ENCODE measurements at places on chromosomes 1 and 21. TPM values are rescaled to one million over a fixed set of nuclear protein-coding genes. Genes with fewer than 3 reads are reported as not detected.

Gene GJB4
- 0.05 TPM for total RNA-seq

DNA sequence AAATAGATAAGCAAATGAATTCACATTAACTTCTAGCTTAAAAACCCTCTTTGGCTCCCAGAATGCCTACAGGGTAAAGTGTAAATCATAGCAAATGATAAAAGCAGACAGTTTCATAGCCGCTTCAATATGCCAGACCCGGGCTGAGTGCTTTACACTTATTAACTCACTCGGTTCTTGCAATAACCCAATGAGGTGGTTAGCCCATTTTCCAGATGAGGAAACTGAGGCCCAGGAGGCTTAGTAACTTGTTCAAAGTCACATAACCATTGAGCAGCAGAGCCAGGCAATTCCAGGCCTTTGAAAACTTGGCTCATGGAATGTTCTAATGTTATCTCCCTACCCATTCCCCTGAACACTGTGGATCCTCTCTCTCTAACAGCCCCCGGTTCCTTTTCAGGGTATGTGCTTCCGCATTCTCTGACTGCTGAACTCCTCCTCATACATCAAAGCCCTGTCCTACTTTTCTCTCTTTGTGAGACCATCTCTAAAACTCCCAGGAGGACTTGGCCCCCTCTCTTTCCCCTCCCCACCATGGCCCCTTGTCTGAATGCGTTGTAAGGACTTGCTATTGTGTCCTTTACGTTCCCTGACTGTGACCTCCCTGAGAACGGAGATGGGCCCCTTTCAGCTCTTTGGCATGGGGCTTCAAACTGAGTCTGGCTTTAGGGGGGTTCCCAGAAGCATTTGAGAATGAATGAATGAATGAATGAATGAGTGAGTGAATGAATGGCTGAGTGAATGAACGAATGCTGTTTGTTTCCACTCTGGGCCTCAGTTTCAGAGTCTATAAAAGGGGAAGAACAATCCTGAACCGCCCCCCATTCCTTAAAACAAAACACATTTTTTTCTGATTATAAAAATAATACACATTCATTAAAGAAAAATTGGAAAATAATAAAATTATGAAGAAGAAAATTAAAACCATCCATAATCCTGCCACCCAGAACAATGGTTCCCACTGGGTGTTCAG lies 15.6 kb upstream of the RUNX3 start:
- DNase-seq, result no peak

DNA sequence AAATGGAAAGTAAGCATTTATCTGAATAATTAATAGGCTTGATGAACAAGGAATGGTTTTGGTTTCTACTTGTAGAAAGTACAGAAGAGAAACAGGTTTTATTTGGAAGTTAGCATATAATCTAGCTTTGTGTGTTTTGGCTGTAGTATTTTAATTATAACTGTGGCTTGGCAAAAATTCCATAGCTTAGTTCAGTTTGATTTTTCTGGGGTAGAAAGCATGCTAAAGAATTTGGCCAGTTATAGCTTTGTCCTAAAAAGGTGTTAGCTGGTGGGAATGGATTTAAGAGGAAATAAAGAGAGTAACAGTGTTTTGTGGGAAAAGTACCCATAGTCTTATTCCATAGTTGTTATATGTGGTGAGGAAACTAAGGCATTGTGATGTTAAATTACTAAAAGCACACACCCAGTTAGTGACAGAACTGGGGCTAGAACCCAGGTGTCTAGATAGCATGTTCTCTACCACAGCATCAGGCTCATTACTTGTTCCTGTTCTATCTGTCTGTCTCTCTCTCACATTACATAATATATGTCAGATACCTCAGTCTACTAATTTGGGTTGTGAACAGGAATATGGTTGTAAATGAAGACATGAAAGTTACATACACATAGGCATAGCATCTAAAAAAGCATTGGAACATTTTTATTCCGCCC lies 55.0 kb downstream of the MPZL1 start:
- DNase-seq, result no peak

DNA sequence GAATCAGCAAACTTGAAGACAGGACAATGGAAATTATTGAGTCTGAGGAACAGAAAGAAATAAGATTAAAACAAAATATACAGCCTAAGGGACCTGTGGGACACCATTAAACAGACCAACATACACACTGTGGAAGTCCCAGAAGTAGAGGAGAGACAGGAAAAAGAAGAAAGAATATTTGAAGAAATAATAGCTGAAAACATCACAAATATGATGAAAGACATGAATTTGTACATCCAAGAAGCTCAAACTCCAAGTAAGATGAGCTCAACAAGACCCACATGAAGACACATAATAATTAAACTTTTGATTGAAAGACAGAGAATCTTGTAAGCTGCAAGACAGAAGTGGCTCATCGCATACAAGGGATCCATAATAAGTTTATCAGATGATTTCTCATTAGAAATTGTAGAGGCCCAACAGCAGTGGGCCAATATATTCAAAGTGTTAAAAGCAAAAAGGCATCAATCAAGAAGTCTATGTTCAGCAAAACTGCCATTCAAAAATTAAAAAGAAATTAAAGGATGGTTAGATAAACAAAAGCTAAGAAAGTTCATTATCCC lies 311.3 kb upstream of the ADGRL2 start:
- no peak for DNase-seq

Gene PLA2G5
- not detected for total RNA-seq

DNA sequence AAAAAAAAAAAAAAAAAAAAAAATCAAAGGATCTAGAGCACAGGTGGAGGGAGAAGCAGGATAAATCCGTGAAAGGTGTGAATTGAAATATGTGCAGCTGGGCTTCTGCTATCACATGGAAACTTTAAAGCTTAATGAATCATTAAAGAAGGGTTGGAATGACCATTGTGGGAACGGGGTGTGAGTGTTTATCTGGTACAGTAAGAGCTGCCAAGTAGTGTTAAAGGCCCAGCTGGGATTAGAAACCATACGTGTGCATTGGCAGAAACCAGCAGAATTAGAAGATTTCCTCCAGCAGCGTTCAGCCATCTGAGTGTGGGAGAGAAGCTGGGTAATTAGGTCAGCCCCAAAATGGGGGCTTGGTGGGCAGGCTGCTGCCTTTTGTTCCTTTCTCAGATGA lies 13.5 kb downstream of the FALEC start:
- no peak for DNase-seq

DNA sequence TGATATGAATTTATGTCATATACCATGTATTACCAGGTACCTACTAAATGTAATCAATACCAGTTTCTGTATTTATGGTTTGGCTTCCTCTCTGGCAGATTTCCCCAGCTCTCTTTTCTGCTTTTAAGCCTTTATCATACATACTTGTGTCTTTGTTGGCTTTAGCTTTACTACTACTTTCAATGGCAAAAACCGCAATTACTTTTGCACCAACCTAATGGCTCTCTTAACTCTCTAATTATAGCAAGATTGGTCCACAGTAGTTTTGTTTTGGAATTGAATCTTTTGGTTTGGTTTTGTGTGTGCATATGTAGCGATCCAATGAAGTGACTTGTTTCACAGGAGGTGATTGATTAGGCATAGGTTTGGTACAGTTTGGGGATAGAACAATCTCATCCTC lies 93.6 kb downstream of the ATG4C start:
- DNase-seq, result no peak

GRCh38 chr1:47323599-47324031 lies 9.7 kb upstream of the STIL start:
- DNase-seq, result no peak

Gene ADAMTS5
- total RNA-seq, result 0.34 TPM

Gene C1orf146
- total RNA-seq, result not detected

GRCh38 chr1:230464671-230465070 lies 38.5 kb upstream of the PGBD5 start:
- DNase-seq, result no peak

GRCh38 chr1:234990874-234991801 lies 137.5 kb downstream of the TOMM20 start:
- DNase-seq, result no peak

GRCh38 chr1:37650721-37651120 lies 16.0 kb upstream of the RSPO1 start:
- no peak for DNase-seq

GRCh38 chr1:218377143-218377660 lies 32.1 kb downstream of the TGFB2 start:
- peak; percentile 65 for DNase-seq

- no peak for DNase-seq
These were observed 26.6 kb downstream of the TMEM51 start for GRCh38 chr1:15180189-15180588.

Gene TTC22
- total RNA-seq, result not detected

DNA sequence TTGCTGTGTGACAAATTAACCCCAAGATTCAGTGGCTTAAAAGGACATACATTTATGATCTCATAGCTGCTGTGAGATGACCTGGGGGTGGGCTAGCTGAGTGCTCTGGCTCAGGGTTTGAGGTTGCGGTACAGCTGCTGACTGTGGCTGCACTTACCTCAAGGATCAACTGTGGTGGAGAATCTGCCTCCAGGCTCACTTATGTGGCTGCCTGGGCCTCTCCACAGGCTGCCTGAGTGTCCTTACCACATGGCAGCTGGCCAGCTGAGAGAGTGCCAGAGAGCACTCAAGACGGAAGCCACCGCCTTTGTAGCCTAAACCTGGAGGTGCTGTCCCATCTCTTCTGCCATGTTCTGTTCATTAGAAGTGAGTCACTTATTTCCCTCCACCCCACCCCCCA lies 5.7 kb downstream of the LRRC71 start:
- peak; percentile 36 for DNase-seq

- DNase-seq, result no peak
These were observed 1519.1 kb downstream of the BRINP3 start for GRCh38 chr1:188958461-188959115.

DNA sequence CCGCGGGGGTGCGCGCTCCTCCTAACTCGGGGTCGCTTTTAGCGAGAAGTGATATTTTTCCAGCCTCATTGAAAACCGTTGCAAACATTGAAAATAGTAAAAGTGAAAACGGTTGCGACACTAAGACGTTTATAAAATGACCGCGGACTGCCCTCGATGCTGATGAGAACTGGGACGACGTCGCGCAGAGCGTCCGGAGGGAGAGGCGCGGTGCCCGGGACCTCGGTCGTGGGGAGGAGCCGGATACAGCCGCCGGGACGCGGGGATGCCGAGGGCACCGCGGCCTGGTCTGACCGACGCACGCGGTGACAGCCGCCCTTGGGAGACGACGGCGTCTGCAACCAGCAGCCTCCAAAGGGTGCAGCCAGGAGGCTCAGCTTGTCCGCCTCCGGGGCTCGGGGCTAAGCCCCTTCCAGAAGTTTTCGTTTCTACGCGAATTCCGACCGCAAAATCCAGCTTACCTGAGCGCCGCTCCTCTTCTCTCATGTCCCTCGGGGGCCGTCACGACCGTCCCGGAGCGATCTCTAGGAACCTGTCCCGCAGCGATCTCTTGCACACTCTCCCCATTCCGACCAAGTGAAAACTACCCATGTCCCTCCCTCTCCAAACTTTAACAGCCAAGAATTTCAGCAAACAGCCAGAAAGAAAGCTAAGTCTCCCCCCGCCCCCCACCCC lies 144.4 kb upstream of the ETS2 start:
- DNase-seq, result peak; percentile 6

Gene UQCRHL
- total RNA-seq, result 3.4 TPM

Gene SLAMF9
- not detected for total RNA-seq

DNA sequence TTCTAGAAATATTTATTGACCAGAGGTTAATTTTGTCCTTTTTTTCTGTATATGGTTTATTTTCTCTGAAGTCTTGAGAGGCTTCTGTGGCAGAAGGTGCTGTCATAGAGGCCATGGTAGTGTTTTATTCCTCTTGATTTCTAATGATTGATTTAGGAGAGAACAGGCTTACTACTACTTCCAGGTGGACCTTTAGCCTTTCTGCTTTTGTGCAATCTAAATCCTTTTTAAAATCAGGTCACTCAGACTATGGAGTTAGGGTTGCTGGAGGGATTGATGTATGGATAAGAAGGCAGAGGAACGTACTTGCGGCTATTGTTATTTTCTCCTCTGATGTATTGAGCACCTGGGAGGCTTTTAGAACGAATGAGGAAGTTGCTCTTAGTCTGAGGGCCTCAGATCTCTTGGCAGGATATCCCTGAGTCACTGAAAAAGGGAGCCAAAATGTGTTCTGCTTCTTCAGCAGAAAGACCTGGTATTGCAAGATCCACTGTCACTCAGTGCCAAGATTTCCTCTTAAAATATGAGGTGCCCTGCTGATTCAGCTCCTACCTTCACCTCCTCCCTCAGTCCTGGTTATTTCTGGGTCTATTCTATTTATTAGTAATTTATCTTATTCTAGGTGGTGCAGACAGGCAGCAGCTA lies 277.4 kb downstream of the ZNF648 start:
- no peak for DNase-seq

- no peak for DNase-seq
These were observed 843 bp upstream of the BCAN start for GRCh38 chr1:156640842-156641706.

DNA sequence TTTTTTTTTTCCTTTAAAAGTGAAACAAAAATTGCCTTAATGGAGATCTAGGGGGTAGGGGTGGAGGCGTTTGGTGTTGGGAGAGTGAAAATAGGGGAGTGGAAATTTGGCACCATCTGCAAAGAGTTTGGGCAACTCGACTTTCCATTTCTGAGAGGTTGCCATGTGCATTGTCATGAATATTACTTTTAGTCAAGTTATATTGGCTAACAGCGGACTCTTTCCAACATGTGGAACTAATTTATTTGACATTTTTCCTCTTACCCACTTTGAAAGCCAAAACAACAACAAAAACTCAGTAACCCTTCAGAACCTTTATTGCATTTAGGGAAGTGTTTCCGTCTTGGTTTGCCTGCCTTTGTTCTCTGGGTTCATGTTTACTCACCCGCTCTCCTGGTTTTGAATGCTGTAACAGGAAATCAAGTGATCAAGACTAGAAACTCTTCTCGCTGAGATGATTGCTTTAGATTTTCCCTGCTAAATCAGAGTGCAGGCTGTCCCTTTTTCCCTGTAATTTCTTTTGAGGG lies 70.4 kb downstream of the CACHD1 start:
- peak; percentile 78 for DNase-seq

DNA sequence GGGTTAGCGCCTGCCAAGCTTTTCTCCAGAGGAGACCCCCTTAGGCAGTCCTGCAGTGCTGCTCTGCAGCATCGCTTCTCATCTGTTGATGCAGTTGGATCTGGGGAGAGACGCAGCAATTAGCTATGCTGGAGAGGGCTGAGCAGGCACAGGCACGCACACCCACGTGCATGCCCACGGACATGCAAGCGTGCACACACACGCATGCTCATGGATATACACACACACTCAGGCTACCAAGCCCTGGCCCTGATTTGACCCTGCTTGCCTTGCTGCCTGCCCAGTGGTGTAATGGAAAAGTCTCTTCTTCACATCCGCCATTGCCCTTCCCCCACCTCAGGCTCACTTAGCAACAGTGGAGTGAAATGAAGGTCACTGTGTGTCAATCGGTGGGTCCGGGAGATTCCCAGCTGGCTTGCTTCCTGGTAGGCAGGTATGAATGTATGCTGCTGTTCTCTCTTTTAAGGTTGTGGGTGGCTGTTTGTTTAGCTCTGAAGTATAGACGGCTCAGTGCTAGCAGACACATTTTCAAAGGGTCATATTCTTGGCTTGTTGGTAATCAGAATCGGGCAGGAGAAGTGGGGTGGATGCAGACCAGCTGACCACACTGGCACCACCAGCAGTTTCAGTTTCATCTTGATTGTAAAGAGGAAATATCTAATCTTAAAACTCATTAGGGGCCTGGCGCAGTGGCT lies 9.5 kb downstream of the ATP1B1 start:
- peak; percentile 71 for DNase-seq

GRCh38 chr1:39268112-39268581 lies 63.7 kb downstream of the MACF1 start:
- DNase-seq, result peak; percentile 76

GRCh38 chr1:163709636-163710035 lies 387.9 kb downstream of the NUF2 start:
- DNase-seq, result no peak

- DNase-seq, result no peak
These were observed 14.9 kb upstream of the RAB42 start for GRCh38 chr1:28577052-28577678.

Gene TAS1R3
- 0.85 TPM for total RNA-seq

All from dermis blood vessel endothelial cell (primary cell).